GM23248 (cell line): ENCODE measurements at places on chromosomes 6 and 20. TPM values are rescaled to one million over a fixed set of nuclear protein-coding genes. Genes with fewer than 3 reads are reported as not detected.
A peak's percentile ranks its signal among the peaks of the same experiment; 100 is the strongest.

Gene CLPSL2
- not detected in 2 replicates for total RNA-seq

Gene PACSIN1
- not detected in 2 replicates for total RNA-seq

DNA sequence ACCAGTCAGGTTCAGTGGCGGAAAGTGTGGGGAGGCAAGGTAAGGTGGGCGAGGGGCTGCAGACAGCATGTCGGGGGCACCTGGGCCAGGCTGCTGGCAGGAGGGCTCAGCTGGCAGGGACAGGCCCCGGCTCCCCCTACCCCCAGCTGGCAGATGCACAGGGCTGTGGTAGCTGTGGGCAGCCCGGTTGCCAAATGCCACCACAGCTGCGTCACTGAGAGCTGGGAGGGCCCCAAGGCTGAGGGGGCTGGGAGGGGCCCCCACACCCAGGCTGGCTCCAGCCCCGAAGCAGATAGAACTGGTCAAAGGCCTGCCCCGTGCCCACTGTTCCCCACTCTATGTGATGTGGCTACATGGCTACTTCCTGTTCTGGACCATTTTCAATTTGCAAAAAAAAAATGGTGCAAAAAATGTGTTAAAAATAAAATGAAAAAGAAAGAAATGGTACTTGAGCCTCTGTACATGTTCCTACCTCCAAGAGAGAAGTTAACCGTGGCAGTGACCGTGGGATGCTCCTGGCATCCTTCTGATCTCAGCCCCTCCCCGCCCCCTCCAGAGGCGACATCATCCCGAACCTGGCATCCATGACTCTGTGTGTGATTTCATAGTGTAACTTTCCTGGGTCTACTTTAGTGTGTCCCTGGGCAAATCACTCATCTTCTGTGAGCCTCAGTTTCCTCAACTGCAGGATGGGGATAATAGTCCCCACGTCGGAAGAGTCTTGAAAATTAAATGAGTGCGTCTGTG is 64.4 kb downstream of the UBE2V1 start:
- peak overlapping the region; percentile 83 for H3K27ac ChIP-seq
- H3K4me3 ChIP-seq: 0 out of 2 replicates have a peak overlapping the region, but pooled peaks have one; percentile 14
- peak; percentile 81 for DNase-seq

Gene PIM1
- 12.6 and 15.5 TPM in 2 replicates for total RNA-seq

- H3K4me1 ChIP-seq: peaks cover 3% of the 10 kb centered on the region; the same call in 1 of the 2 replicates
- H3K27ac ChIP-seq: no peak overlapping the region
- H3K27me3 ChIP-seq: no peaks in the 10 kb centered on the region
- H3K36me3 ChIP-seq: no peaks in the 10 kb centered on the region
These were observed 35.1 kb downstream of the MGME1 start for GRCh38 chr20:18003897-18004296.

Gene PPP1R3G
- 1.5 and 2.6 TPM in 2 replicates for total RNA-seq

GRCh38 chr20:56925082-56925830 is 296.1 kb downstream of the TFAP2C start:
- no peak overlapping the region for H3K27ac ChIP-seq
- H3K4me3 ChIP-seq: peak overlapping the region; percentile 68
- H3K27me3 ChIP-seq: peaks cover 84% of the 10 kb centered on the region

- H3K27me3 ChIP-seq: peaks cover 4% of the 10 kb centered on the region
- H3K36me3 ChIP-seq: no peaks in the 10 kb centered on the region
- no peak overlapping the region for H3K4me3 ChIP-seq
- no peak overlapping the region for H3K27ac ChIP-seq
- no peaks in the 10 kb centered on the region for H3K4me1 ChIP-seq
These were observed 8.5 kb upstream of the PBOV1 start for GRCh38 chr6:138226700-138227315.

Gene SAMD3
- total RNA-seq: 0.32 and 11.3 TPM in 2 replicates

- H3K27me3 ChIP-seq: no peaks in the 10 kb centered on the region
- H3K4me3 ChIP-seq: no peak overlapping the region
- no peak overlapping the region for H3K27ac ChIP-seq
These were observed 11.3 kb upstream of the MYT1 start for GRCh38 chr20:64152906-64153305.

DNA sequence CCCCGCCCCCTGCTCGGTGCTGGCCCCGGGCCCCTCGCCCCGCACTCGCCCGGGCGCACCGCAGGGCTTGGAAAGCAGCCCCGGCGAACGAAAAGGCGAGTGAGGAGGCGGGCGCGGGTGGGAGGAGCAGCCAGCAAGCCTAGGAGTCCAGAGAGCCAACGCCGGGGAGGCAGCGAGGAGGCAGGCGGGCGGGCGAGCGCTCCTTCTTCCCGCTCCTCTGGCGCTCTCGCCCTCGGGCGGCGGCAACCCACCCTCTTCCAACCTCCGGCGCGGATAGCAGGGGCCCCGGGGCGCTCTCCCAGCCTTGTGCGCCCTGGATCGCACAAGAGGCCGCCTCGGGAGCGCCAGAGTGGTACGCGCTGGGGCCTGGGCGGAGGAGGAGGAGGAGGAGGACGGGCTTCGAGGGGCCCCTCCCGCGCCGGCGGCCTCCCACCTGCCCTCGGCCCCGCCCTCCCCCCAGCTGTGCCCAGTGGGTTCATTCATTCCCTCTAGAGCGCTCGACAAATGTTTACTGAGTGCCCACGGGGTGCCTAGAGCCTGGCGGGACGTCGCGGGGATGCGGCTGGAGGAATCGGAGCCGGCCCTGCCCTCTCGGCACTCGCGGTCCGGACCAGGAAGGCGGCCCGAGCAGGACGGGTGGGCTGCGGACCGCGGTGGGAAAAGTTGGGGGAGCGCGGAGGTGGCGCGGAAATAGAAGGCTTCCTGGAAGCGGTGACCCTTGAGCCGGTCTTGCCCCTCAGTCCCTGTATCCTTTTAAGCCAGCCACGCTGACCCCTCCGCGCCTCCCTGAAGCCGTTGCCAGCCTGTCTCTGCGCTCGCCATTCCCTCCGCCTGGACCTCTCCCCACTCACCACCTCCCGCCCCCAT is at the start of gene BMP7:
BMP7 (minus strand) TSS at position 351 of the 867 bp plus-strand sequence. CDS start 519 bp downstream, outside the sequence.
- DNase-seq: peak; percentile 34
- no peaks in the 10 kb centered on the region for H3K36me3 ChIP-seq
- H3K27me3 ChIP-seq: peaks cover 80% of the 10 kb centered on the region
- H3K4me3 ChIP-seq: 0 out of 2 replicates have a peak within 1 kb of the TSS, but pooled peaks have one; percentile 5
- H3K27ac ChIP-seq: no peak within 1 kb of the TSS

Gene SEL1L2
- not detected in 2 replicates for total RNA-seq

Gene TP53TG5
- total RNA-seq: not detected in 2 replicates

- H3K27me3 ChIP-seq: no peaks in the 10 kb centered on the region
- peaks cover 21% of the 10 kb centered on the region for H3K4me1 ChIP-seq
- H3K27ac ChIP-seq: no peak overlapping the region
- DNase-seq: no peak
- H3K36me3 ChIP-seq: 0 out of 2 replicates have a peak, but pooled peaks cover 3% of the 10 kb centered on the region
These were observed 60.3 kb downstream of the RNF217 start for GRCh38 chr6:125022391-125022989.

Gene C20orf202
- not detected in 2 replicates for total RNA-seq

Gene TINAG
- not detected in 2 replicates for total RNA-seq

- H3K4me1 ChIP-seq: peaks cover 43% of the 10 kb centered on the region
- peak overlapping the region; percentile 42 for H3K27ac ChIP-seq
- H3K4me3 ChIP-seq: peak overlapping the region; percentile 46
- H3K27me3 ChIP-seq: no peaks in the 10 kb centered on the region
- DNase-seq: peak; percentile 42
These were observed 65.1 kb downstream of the REV3L start for GRCh38 chr6:111417946-111418345.

DNA sequence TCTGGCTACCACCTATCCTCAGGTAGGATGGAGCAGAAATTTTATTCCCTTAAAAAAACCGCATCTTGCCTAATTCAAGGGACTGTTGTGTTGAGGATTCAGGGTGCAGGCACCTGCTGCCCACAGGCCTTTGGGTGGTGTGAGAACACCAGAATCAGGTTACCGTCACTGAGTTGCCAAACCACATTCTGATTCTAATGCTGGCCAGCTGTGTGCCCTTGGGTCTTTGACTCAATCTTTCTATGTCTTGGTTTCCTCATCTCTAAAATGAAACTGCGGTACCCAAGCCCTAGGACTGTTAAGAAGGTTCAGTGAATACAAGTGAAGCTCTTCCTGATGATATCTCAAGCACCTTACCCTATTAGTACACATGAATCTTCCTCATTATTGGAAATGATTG is 827.3 kb downstream of the DHX35 start:
- H3K4me1 ChIP-seq: no peaks in the 10 kb centered on the region
- no peaks in the 10 kb centered on the region for H3K36me3 ChIP-seq
- no peak overlapping the region for H3K4me3 ChIP-seq
- no peak for DNase-seq
- no peaks in the 10 kb centered on the region for H3K27me3 ChIP-seq

DNA sequence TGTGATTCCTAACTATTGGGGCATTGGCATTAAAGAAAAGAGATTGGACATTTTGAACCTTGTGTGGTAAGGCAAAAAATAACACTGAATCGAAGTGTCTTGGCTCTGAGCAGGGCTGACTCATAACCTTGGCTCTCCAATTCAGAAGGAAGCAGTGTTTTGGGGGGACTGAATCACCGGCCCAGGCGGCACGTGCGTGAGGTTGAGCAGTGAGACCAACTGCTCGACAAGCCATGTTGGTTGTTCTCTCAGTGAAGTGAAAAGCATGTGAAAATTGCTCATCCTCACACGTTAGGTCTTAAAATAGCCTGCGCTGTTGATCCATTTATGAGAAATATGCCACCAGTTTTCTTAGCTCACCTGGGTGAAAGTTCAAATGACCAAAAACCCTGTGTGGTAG is 137.8 kb upstream of the SPACA1 start:
- H3K4me3 ChIP-seq: no peak overlapping the region
- peak; percentile 86 for DNase-seq
- H3K27me3 ChIP-seq: peaks cover 54% of the 10 kb centered on the region

- no peak overlapping the region for H3K27ac ChIP-seq
- H3K4me1 ChIP-seq: 0 out of 2 replicates have a peak, but pooled peaks cover 4% of the 10 kb centered on the region
- no peak for DNase-seq
- H3K36me3 ChIP-seq: no peaks in the 10 kb centered on the region
These were observed 58.9 kb upstream of the NXT1 start for GRCh38 chr20:23291575-23292240.

DNA sequence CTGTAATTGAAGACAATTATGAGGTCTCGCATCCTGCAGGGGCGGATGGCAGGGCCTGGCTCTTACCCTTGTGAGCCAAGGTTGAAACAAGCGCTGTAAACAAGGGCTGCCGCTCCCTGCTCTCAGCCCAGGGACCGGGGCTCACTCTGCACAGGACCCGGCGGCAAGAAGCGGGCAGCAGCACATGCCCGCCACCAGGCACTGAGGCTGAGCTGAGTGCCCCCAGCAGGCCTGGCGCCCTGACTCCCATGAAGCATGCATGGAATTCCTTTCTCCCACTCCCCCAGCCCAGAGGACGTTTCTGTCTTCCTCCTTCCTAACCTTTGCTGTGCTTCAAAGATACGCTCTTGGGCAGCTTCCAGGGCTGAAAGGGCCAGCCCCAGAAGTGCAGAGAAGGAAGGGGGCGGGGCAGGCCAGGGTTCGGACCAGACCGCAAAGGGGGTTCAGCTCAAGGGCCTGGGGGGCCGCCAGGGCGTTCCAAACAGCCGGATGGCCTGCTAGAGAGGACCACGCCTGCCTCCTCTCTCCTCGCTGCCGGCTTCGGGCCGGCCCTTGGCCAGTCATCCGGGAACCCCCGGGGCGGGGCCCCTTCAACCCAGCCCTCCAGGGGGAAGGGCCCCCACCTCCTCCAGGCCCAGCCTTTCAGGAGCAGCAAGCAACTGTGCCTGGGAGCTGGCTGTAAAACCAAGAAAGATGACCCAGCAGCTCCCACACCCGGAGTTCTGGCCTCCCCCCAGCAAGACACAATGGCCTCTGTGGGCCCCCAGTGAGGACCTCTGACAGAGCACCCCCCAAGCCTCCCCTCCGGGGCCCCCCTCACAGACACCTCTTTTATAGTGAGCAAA is 109.9 kb downstream of the NOL4L start:
- H3K4me1 ChIP-seq: peaks cover 20% of the 10 kb centered on the region
- H3K27me3 ChIP-seq: no peaks in the 10 kb centered on the region
- peak; percentile 95 for DNase-seq
- peak overlapping the region; percentile 71 for H3K4me3 ChIP-seq

Gene SLX4IP
- 2.9 and 3.7 TPM in 2 replicates for total RNA-seq

GRCh38 chr6:25472906-25473305 is 179.1 kb upstream of the SCGN start:
- H3K36me3 ChIP-seq: no peaks in the 10 kb centered on the region
- H3K4me3 ChIP-seq: no peak overlapping the region
- H3K4me1 ChIP-seq: peaks cover 10% of the 10 kb centered on the region; the same call in 1 of the 2 replicates
- DNase-seq: no peak
- no peak overlapping the region for H3K27ac ChIP-seq

- H3K36me3 ChIP-seq: no peaks in the 10 kb centered on the region
- DNase-seq: no peak
- H3K27me3 ChIP-seq: no peaks in the 10 kb centered on the region
- H3K27ac ChIP-seq: peak overlapping the region; percentile 76
- H3K4me3 ChIP-seq: no peak overlapping the region
These were observed 23.8 kb upstream of the PYGB start for GRCh38 chr20:25223765-25224720.

GRCh38 chr6:24659561-24659960 is 7.1 kb downstream of the TDP2 start:
- DNase-seq: peak; percentile 41
- no peaks in the 10 kb centered on the region for H3K27me3 ChIP-seq
- H3K4me1 ChIP-seq: peaks cover 10% of the 10 kb centered on the region
- H3K36me3 ChIP-seq: peaks cover 7% of the 10 kb centered on the region; the same call in 1 of the 2 replicates
- H3K4me3 ChIP-seq: no peak overlapping the region

Gene SMLR1
- total RNA-seq: not detected in 2 replicates

Gene AIF1
- not detected in 2 replicates for total RNA-seq

Gene LHFPL5
- not detected in 2 replicates for total RNA-seq

GRCh38 chr6:42239333-42239732 is 21.7 kb upstream of the MRPS10 start:
- no peaks in the 10 kb centered on the region for H3K36me3 ChIP-seq
- DNase-seq: no peak
- H3K27ac ChIP-seq: peak overlapping the region; percentile 69
- H3K4me1 ChIP-seq: peaks cover 16% of the 10 kb centered on the region

GRCh38 chr6:30071081-30071818 is 4.3 kb downstream of the PPP1R11 start:
- peak overlapping the region; percentile 26 for H3K4me3 ChIP-seq
- peak; percentile 51 for DNase-seq
- peaks cover 9% of the 10 kb centered on the region for H3K4me1 ChIP-seq
- 0 out of 2 replicates have a peak, but pooled peaks cover 4% of the 10 kb centered on the region for H3K36me3 ChIP-seq

Gene LATS1
- 18.1 and 20.2 TPM in 2 replicates for total RNA-seq

Gene HLA-DRA
- 0.89 TPM in 1 of 2 replicates, not detected in the other for total RNA-seq

Gene FAM162B
- not detected in 2 replicates for total RNA-seq
